Stimulated activated CD8-positive, alpha-beta memory T cell treated with anti-CD3 and anti-CD28 coated beads, Interleukin-4, amount 100 ng/mL, for 1 hour (primary cell): ENCODE measurements at places on chromosomes 12 and 14.
A peak's percentile ranks its signal among the peaks of the same experiment; 100 is the strongest.

DNA sequence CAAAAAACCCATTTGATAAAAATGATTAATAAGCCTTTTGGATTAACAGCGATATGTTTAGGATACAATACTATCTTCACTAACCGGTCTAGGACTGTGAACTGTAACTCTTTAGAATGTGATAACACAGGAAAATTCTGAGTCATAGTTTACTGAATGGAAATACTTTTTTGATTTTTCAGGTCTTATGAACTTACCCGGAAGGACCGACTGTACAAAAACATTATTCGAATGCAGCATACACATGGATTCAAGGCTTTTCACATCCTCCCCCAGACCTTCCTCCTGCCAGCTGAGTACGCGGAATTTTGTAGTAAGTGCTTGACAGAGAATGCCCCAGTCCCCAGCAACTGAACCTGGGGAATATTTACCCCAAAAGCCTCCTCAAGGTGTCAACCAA is 29.0 kb downstream of the TTLL5 start:
- no peak for DNase-seq

- DNase-seq: no peak
Observed at GRCh38 chr12:31662176-31662849, 2.8 kb downstream of the ETFBKMT start.

GRCh38 chr14:103628684-103629502 is at the start of gene KLC1:
Gene KLC1 (plus strand): TSS chr14:103629211. CDS start chr14:103654565, 25,354 bp downstream.
- DNase-seq: peak; percentile 68

DNA sequence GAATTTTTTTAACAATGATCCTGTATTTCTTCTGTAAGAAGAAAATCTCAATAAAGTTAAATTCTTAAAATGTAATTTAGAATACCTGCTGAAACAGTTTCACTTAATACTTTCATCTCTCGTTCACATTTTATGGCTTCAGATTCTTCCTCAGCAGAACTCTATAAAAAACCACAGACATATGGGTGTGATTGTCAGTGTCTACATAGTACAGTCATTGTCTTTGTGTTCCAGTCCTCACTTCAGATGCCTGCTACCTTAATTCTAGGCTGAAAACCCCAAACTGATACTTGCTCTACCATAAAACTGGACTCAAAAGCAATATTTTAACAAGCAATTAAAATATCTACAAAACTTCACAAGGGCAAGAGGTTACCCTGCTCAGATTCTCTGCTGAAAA is 71.8 kb downstream of the DNAI7 start:
- no peak for DNase-seq

- no peak for DNase-seq
Observed at GRCh38 chr14:83419420-83419819, 1885.8 kb upstream of the SEL1L start.

- no peak for DNase-seq
Observed at GRCh38 chr14:21874946-21875345, 201.3 kb upstream of the OR4E1 start.

GRCh38 chr14:103685276-103686211 is 29.7 kb downstream of the XRCC3 start:
- DNase-seq: no peak

DNA sequence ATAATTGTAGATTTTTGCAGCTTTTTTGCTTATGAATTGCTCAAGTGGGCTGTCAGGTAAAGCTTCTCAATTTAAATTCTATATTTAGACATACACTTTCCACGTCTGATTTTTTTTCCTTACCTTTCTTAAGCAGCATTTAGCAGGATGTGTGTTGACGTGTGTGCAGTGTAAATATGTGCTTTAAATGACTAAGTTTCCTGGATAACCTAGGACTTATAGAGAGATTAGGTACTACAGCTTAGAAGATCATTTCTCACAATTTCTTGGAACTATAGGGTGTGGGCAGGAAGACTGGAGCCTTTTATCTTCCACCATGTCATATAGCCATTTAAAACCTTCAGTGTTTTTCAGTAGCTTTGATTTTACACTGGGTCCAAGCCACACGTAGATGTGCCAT is 263.5 kb downstream of the NOVA1 start:
- DNase-seq: no peak

DNA sequence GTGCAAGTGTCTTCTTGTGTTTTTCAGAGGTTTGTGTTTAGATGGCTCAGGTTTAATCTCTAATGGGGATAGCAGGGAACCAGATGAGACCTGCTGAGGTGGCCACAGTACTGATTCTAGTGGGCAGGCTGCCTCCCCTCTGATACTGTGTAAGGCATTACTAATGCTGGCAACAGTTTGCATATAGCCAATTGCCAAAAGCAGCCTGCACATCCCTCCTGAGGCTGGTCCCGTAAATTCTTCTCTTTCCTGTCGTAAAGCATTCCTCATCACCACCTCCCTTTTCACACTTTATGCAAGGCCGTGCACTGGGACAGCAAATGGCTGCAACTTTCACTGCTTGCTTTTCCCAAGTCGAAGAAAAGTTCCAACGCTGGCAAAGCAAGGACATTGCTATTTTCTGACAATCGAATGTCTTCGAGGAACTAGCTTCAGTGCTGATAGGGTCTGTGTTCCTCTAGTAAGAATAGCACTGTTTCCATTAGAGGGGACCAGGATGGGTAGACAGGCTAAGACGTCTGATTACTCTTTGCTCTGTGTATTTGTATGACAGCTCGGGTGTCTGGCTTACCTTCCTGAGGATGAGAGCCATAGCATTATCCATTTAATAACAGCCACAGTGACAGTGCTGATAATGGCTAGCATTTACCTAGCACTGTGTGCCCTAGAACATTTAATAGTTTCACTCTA is 178.2 kb upstream of the HIF1A start:
- no peak for DNase-seq

DNA sequence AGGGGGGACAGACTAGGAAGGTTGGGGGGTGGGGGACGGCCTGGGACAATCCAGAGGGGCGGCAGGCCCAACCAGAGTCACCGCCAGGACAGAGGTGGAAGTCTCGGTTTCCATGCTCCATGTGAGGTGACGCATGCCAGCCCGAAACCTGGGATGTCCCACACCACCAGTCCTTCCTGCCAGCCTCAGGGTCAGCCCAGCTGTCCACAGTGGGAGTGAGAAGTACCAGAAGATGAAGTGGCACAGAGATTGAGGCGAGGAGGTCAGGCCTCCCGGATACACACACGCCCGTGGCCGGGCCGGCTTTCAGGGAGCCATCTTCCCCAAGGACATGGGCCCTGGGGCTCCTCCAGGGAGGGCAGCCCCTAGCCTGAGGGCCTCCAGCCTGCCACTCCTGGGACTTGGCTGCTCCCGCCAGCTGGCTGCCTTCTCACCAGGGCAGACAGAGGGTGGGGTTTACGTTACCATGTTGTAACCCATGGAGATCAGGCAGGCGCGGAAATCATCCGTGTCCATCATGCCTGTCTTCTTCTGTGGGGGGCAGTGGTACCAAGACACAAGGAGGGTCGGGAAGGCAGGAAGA is 85.2 kb upstream of the ZFP36L1 start:
- no peak for DNase-seq

GRCh38 chr14:32507029-32507984 is 178.2 kb downstream of the AKAP6 start:
- DNase-seq: no peak

DNA sequence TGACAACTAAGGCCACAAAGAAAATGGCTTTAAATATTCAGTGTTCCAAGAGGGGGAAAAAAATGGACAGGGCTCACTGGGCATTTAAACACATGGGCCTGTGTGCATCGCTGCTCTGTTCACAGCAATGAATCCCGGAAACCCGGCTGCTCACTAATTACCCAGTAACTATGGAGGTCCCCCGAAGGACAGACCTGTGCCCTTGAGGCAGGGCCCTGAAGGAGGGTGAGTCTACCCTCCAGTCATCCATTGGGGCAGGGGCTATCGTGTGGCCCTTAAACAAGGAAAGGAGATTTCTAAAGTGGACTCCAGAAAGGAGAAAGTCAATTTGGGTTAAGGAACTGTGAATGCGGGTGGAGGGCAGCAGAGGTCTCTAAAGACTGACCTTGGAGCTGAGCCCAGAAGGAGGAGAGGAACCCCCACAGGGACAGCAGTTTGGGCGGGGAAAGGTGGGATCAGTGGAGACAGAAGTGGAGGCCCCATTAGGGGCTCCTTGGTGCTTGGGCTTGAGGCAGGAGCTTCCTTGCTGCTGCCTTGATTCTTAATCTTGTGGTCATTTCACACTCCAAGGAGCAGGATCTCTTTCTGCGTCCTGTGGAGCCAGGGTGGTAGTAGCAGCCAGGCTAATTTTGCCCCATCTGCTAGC is 1.4 kb upstream of the CLMN start:
- no peak for DNase-seq

GRCh38 chr12:79023261-79023660 is 158.7 kb downstream of the SYT1 start:
- DNase-seq: no peak
